T-helper 17 cell (primary cell): ENCODE measurements at places on chromosomes 2 and 18.

DNA sequence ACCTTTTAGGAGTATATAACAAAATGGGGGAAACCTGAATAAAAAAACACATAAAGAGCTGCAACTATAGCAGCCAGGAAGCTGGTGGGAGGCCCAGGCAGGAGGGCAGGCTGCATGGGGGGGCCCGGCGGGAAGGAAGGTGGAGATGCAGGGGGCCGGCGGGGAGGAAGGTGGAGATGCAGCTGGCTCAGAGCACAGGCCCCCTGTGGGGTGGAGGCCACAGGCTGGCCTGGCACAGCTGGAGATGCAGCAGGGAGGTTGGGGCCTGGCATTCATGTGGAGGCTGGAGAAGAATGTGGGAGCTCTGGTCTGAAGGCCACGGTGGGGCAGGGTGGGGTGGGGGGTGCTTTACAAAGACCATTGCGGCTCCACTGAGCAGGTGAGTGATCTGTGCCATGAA lies 31.4 kb downstream of the FAM228A start:
- DNase-seq: no peak

GRCh38 chr18:8694891-8695290 lies 10.5 kb upstream of the MTCL1 start:
- DNase-seq: no peak

DNA sequence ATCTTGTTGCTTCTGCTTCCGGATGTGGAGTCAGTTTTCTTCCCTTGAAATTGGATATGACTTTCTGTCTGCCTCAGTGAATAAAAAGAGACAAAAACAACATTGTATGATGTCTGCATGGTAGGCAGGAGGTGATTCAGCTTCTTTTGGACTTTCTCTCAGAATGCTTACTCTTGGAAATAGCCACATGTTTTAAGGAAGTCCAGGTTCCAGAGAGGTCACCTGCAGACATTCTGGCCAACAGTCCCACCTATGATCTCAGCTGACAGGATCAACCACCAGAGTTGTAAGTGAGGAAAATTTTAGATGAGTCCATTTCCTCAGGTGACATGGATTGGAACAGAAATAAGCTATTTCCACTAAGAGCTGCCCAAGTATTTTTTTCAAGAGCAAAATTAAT lies 508.7 kb upstream of the FAM98A start:
- DNase-seq: no peak

- DNase-seq: no peak
Measured at GRCh38 chr2:18149660-18150246, 271.3 kb downstream of the KCNS3 start.

- DNase-seq: no peak
Measured at GRCh38 chr2:18544171-18544570, 16.3 kb downstream of the RDH14 start.

- DNase-seq: no peak
Measured at GRCh38 chr2:161265874-161266273, 42.4 kb upstream of the PSMD14 start.

DNA sequence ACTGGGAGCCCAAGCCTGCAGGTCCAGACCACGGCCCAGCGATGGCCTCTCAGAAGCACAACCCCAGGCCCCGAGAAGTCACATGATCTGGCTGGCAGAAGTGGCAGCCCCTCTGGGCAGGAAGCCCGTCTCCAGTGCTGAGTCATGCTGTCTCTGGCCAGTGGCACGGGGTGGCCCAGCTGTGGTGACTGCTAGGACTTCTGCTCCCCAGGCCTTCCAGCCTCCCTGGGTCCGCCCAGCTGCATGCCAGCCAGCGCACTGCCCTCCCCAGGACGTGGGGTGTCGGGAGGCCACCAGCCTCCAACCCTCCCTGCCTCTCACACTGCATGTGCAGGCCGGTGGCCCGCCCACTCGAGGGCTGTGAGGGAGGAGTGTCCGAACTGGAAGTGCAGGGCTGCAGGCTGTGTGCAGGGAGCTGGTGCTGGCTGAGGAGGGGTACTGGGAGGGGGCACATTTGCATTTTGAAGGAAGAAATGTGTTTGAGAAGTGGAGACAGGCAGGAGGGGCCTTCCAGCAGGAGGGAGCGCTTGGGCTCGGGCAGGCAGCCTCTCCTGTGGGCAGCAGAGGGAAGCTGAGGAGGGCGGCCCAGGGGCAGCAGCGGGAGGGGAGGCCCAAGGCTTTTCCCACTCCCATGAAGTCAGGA lies 17.0 kb upstream of the HPCAL1 start:
- DNase-seq: no peak

- DNase-seq: no peak
Measured at GRCh38 chr2:24577481-24577880, 86.4 kb downstream of the NCOA1 start.
